ENCODE measurements at places on chromosomes 5 and 9. TPM values are rescaled to one million over a fixed set of nuclear protein-coding genes. Genes with fewer than 3 reads are reported as not detected.

The CEMIP2 gene
- polyA plus RNA-seq: 22.1 TPM

DNA sequence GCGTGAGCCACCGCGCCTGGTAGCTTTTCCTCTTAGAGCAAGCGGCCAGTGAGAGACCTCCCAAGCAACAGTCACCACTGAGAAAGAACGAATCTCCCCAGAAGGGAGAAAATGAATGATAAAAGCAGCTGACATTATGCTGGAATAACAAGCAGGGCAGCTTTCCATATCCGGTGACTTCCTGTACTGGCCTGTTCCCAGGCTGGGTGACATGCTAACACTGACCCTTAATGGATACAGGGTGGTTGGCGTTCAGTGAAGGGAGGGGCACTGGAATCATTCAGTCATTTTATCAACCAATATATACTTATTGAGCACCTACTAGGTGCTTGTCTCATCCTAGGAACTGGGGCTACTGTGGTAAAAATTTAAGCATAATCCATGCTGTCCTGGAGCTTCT is 357.3 kb upstream of the PANK3 start:
- no peak for DNase-seq

The ENTPD2 gene
- 16.2 TPM for polyA plus RNA-seq

- DNase-seq: no peak
Measured at GRCh38 chr5:88290801-88291200, 22.2 kb upstream of the TMEM161B start.

GRCh38 chr5:92713335-92713743 is 867.7 kb downstream of the NR2F1-AS1 start:
- DNase-seq: no peak

DNA sequence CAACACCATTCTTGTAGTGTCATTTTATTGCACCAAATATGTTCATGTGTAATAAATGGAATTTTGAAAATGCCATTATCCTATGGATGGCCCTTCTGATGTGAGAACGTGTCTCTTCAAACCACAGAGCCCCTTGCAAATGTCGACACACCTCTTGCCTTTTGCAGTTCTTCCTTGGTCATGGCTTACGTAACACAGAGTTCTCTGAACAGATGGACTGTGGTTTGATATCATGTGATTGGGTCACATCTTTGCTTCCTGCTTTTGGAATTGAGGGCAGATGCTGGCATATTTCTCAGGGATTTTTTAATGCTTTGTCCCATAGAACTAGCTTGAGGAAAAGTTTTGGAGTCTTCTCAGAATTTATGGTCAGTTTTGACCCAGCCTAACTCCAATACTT is 4.6 kb downstream of the TGFBR1 start:
- DNase-seq: no peak

- no peak for DNase-seq
Measured at GRCh38 chr5:7684826-7685225, 166.1 kb downstream of the CFAP90 start.

GRCh38 chr5:136135536-136135935 is 2.9 kb downstream of the SMAD5 start:
- DNase-seq: no peak

DNA sequence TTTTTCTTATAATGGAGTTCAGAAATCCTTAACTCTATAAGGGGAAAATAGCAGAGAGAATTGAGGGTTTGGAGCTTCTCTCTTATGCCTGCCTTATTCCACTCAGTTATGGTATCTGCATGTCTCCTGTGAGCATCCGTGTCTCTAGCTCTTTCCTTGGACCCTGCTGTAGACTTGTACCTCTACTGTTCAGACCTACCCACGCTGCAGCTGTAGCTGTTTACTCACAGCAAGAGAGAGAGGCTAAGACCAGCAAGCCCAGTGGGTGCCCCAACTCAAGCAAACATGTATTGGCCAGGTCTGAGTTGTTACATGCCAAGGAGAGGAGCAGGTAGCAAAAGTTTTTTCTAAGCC is 7.1 kb upstream of the PCSK1 start:
- DNase-seq: no peak

GRCh38 chr5:53073348-53073747 is 36.2 kb downstream of the MOCS2 start:
- no peak for DNase-seq

DNA sequence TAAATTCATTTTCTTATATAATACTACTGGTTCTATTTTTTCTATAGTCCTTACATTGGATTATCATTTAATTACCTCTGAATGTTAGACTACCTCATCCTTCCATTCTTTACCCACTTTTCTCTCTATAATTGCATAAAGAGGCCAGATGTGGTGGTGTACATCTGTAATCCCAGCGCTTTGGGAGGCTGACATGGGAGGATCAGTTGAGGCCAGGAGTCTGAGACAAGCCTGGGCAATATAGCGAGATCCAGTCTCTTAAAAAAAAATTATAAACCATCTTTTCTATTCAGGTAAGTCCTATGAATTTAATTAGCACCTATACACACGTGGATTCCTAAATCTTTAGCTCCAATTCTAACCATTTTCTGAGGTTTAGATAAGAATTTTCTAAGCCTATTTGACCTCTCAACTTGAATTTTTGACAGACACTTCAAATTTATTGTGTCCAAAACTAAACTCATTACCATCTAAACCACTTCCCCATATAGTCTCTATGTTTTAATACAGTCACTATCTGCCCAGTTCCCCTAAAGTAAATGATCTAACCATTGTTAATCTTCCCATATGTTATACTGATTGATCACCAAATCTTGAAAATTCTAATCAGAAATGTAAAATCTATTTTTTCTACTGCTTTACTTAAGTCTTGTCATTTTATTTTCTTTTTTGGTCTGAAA is 33.0 kb upstream of the CHD1 start:
- no peak for DNase-seq

DNA sequence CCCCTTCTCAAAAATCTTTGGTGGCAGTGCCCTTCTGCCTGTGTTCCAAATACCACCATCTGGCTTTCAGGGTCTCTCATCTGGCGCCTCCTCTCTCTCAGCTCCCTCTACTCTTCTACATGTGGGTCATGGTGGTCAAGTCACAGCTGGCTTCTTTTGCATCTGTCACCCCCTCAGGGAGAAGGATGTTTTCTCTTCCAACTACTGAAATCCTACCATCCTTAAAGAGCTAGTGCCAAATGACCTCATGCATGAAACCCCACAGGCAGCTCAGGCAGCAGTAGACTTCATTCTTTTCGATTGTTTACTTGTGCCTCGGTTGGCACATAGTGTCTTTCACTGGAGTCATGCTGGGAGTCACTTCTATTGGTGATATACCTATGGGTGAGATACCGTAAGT is 219.2 kb downstream of the DCP2 start:
- no peak for DNase-seq

The CD274 gene
- 1.2 TPM for polyA plus RNA-seq

The PCDHGA8 gene
- polyA plus RNA-seq: 0.73 TPM

DNA sequence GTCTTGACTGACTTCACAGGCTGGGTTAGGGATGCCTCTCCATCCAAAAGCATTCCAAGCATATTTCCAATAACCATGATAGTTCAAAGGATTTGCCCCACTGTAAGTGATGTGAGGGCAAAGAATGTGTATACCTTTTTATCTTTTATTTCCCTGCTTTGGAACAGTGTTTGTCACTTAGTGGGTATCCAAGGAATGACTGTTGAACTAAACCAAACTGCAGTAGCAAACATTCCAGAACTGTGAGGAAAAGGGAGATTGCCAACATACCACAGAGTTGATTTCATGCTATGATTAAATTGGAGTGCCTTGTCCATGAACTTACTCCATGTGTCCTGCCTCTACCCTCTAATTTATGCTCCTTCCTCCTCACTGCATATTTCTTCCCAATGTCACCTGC is 400.0 kb downstream of the KIAA0825 start:
- DNase-seq: no peak

DNA sequence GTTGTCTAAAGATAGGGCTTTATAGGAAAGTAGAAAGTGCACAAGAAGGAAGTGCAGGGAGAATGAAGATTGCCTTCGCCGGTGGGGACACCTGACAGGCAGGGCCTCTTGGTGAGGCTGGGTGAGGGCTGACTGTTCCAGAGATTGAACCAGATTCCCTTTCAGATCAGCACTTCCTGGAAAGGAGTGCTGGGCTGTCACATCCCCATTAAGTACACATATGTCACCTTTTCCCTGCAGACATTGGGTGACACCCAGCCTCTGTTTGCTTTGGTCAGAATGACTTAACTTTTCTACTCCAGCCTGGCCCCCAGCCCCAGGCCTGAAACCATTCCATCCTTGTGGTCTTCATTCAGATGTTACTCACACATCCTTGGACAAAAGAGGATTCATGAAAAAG is 7.4 kb upstream of the SHROOM1 start:
- no peak for DNase-seq

Data from forelimb muscle (tissue), 1 donor.